ENCODE measurements at places on chromosomes 7 and 10. TPM values are rescaled to one million over a fixed set of nuclear protein-coding genes. Genes with fewer than 3 reads are reported as not detected.

- no peak for DNase-seq
Observed at GRCh38 chr7:128172963-128173362, 68.1 kb upstream of the LEP start.

DNA sequence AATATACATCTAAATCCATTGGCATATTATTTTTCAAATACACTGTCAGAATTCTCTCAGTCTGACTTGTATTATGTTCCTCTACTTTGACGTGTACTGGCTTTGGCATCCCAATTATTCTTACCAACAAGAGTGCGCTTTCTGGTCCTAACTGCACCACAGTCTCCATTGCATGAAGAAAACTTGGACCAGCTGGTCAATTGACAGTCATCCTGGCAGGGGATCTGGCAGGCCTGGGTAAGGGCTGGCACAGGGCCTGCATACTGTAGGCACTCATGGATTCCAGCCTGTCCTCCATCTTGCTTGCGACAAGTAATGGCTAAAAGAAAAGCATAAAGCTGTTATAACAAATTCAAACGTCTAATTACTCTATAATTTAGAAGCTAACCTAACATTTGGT, 384.9 kb downstream of the THSD7A start:
- DNase-seq = no peak

DNA sequence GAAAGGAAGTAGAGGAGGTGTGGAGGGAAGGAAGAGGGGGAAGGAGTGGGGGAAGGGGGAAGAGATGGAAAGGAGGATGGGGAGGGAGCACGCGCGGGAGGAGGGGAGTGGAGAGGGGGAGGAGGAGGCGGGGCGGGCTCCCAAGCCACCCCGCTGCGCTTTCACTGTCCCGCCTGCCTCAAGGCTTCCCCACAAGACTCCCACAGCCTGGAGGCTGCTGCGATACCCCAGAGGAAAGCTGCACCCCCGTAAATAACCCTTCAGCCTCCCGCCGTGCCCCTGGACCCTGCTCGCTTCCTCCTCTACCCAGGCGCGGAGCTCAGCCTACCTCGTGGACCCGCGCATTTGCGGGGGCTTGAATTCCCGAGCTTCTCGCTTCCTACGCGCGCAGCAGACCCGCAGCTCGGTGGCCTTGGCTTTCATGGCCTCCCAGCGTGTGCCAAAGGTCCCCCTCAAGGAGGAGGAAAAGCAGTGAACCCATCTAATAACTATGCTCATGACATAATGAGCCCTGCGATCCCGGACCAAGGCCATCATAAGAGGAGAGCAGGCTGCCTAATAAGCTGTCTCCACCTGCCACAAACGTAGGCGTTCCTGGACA, at the start of gene C10orf67:
Gene C10orf67, minus strand, starts transcription at position 557 of the 601 bp plus-strand sequence. Its CDS starts 23 bp downstream, at position 534.
- DNase-seq = no peak

DNA sequence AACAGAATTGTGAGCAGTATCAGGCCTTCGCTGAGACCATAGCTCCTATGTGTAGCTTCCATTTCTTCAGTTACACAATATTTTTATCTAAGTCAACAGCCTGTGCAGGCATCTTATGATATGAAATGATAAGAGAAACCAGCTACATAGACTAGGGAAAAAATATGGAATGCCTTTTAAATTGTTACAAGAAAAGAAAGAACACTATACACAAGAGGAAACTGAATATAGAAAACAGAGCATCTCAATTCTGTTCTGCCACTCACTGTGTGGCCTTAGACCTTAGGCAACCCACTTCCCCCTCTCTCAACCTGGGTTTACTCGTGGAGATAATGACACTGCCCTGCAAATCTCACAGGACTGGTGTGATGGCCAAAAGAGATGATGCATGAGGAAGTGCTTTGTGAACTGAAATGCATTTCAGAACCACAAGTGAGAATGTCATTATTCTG, 132.9 kb downstream of the LRRN3 start:
- DNase-seq = no peak

GRCh38 chr10:44885710-44886109, 25.4 kb upstream of the TMEM72 start:
- no peak for DNase-seq

GRCh38 chr10:82737549-82737948, 862.6 kb downstream of the NRG3 start:
- no peak for DNase-seq

- DNase-seq = no peak
Observed at GRCh38 chr7:133047321-133047720, 34.6 kb downstream of the CHCHD3 start.

- no peak for DNase-seq
Observed at GRCh38 chr10:61108915-61109314, 164.9 kb upstream of the RHOBTB1 start.

- DNase-seq = no peak
Observed at GRCh38 chr7:40758590-40758989, 623.8 kb downstream of the SUGCT start.

DNA sequence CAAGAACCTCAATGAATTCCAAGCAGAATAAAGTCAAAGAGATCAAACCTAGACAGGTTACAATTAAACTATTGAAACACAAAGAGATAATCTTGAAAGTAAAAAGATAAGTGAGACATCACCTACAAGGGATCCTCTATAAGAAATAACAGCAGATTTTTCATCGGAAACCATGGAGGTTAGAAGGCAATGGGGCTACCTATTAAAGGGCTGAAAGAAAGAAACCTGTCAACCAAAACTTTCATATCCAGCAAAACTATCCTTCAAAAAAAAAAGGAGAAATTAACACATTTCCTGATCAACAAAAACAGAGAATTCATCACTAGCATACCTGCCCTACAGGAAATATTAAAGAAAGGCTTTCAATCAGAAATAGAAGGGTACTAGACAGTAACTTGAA, 244.9 kb downstream of the ARHGAP12 start:
- DNase-seq = no peak

GRCh38 chr10:26367771-26368170, 70.4 kb upstream of the APBB1IP start:
- no peak for DNase-seq

- no peak for DNase-seq
Observed at GRCh38 chr7:71548746-71549145, 416.8 kb downstream of the GALNT17 start.

GRCh38 chr7:69577221-69577620, 21.1 kb upstream of the AUTS2 start:
- no peak for DNase-seq

DNA sequence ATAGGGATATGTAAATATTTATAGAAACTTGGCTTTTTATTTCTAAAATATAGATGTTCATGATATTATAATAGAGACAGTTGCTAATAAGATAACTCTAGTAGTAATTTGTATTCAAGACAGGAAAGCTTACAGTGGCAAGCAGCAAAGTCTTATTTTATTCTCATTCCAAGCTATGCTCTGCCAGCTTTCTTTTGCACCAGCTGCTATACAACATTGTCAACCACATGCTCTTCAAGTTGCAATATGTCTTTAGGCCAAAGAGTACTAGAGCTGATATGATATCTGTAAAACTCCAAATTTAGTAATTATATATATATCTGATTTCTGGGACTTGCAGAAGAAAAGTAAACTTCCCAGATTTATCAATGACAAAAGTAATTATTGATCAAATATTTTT, 350.1 kb downstream of the HGF start:
- DNase-seq = no peak

GRCh38 chr10:119029613-119030420, at the start of gene NANOS1:
NANOS1 (plus strand) TSS chr10:119029714; CDS start chr10:119029802, 88 bp downstream.
- no peak for DNase-seq

DNA sequence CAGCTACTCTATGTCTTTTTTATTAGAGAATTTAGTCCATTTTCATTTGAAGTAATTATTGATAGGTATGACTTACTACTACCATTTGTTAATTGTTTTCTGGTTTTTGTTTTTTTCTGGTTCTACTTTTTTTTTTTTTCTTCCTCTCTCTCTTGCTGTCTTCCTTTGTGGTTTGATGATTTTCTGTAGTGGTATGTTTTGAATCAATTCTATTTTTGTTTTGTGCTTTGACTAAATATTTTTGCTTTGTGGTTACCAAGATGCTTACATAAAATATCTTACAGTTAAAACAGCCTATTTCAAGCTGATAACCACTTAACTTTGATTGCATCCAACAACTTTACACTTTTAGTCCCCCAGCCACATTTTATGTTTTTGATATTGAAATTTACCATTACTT, 3.3 kb upstream of the OR2F2 start:
- DNase-seq = no peak

- no peak for DNase-seq
Observed at GRCh38 chr7:33981671-33982424, 76.5 kb downstream of the BMPER start.

GRCh38 chr7:69095649-69096048, 502.6 kb upstream of the AUTS2 start:
- DNase-seq = no peak

- DNase-seq = no peak
Observed at GRCh38 chr10:30017556-30017955, 41.8 kb downstream of the JCAD start.

GRCh38 chr7:42843205-42843800, 68.6 kb downstream of the C7orf25 start:
- no peak for DNase-seq

DNA sequence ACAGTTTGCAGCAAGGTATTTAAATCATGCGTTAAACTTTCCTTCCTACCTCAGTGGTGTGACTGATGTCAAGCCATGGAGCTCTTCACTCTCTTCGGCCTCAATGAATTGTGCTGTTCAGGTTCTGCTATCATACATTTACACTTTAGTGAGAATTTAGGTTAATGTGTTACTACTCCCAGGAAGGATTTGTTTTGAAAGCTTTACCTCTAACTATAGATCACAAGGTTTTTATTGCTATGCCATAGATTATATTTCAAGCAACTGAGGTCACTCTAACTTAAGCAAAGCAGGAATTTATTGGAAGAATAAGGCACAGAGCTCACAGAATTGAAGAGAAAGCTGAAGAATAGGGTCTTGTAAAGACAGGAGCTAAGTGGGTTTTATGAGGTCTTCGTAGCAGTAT, 11.0 kb upstream of the ADD3 start:
- no peak for DNase-seq

- DNase-seq = no peak
Observed at GRCh38 chr7:126699707-126700106, 553.0 kb downstream of the GRM8 start.

DNA sequence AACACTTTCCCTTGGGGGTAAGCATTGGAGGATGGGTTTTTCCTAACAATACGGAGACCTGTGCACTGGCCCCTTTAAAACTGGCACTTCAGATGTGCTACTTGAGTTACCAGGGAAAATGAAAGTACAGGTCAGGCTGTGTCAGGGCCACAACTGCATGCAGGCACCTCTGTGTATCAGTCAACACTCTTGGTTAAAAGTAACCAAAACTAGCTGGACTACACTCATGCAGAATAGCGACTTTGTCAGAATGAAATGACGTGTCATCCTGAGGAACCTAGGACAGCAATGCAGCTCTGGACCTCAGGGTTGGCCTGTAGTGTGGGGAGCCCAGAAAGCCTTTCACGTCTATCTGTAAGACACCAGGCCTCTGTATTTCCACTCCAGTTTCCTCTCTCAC, 33.8 kb upstream of the SMKR1 start:
- DNase-seq = peak; percentile 21

GRCh38 chr7:136138991-136139390, 161.8 kb upstream of the MTPN start:
- DNase-seq = no peak

DNA sequence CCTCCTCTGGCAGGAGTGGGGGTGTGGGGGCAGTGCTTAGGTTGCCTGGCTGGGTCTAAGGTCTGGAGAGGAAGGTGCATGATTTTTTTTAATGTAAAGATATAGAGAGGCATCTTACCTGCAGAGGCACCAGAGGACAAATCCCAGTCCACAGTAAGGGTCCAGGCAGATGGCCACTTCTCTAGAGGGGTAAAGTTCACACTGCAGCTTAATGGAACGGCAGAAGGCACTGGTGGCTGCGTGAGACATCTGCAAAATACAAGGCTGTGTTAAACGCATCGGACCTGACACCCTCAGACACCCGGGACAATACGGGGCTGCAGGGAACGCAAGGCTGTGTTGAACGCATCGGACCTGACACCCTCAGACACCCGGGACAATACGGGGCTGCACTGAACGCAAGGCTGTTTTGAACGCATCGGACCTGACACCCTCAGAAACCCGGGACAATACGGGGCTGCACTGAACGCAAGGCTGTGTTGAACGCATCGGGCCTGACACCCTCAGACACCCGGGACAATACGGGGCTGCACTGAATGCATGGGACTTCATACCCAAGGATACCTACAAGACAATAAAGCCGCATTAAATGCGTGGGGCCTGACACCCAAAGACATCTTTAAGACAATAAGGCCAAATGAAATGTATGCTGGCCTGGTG, 206.0 kb downstream of the ZMYND11 start:
- no peak for DNase-seq

- no peak for DNase-seq
Observed at GRCh38 chr10:48577158-48577557, 27.7 kb downstream of the ARHGAP22 start.

PLXNA4 gene
- total RNA-seq = 0.33 TPM

NSMCE4A gene
- total RNA-seq = 24.5 TPM

VAX1 gene
- not detected for total RNA-seq

TIMM23B gene
- 33.4 TPM for total RNA-seq

ECHS1 gene
- 107 TPM for total RNA-seq

COL26A1 gene
- total RNA-seq = not detected

EGFR gene
- 30.5 TPM for total RNA-seq

ARHGEF5 gene
- total RNA-seq = 0.69 TPM

VSTM2A gene
- not detected for total RNA-seq

SLIT1 gene
- total RNA-seq = not detected

STEAP1 gene
- total RNA-seq = 0.81 TPM

INHBA gene
- total RNA-seq = 0.26 TPM

NPTX2 gene
- total RNA-seq = 15.1 TPM

SCIN gene
- 1.4 TPM for total RNA-seq

MACC1 gene
- not detected for total RNA-seq
